Neural progenitor cell (in vitro differentiated cells): ENCODE measurements at places on chromosomes 11 and 22.

GRCh38 chr11:16806791-16807190, 68.3 kb downstream of the C11orf58 start:
- peaks cover 16% of the 10 kb centered on the region for H3K4me1 ChIP-seq
- H3K27ac ChIP-seq, result no peak overlapping the region
- DNase-seq, result no peak
- H3K27me3 ChIP-seq, result no peaks in the 10 kb centered on the region
- no peak overlapping the region for H3K4me3 ChIP-seq

GRCh38 chr11:126722956-126723664, 277.5 kb downstream of the KIRREL3 start:
- no peak for DNase-seq
- no peaks in the 10 kb centered on the region for H3K4me1 ChIP-seq
- H3K4me3 ChIP-seq, result no peak overlapping the region

DNA sequence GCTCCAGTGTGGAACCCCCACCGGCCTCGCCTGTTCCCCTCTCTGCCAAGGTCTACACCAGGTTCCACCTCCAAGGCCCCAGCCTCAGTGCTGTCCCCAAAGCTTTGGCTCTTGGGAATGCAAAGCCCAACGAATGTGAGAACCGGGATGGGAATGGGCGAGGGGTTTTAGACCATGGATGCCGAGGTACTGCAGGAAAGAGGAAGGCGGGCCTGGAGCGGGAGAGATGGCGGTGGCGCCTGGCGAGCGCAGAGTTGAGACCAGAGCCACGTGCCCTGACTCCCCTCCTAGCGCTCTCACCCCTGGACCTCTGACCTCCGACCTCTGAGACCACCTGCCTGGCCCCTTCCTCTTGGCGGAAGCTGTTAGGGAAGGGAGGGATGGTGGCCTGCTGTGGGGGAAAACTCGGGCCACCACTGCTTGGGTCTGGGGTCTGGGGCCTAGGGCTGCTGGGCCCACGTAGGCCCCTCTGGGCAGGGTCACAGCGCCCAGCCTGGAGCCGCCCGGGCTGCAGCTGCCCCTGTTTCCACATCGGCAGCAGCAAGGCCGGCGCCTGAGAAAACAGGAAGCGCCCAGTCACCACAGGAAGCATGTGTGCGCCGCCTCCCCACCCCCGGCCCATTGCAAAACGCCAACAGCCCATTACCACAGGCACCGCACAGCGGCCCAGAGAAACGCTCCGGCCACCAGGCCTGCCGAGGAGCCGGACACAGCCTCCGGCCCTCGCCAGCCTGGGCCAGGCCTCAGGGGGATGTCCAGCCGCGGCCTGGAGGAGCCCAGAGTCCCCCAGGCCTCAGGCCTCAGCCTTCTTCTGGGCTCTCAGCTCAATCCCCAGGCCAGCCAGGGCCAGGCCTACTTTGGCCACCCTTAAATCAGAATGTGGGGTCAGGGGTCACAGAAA, 13.8 kb upstream of the SLC39A13 start:
- H3K27me3 ChIP-seq, result no peaks in the 10 kb centered on the region
- no peaks in the 10 kb centered on the region for H3K36me3 ChIP-seq
- H3K4me1 ChIP-seq, result peaks cover under 1% of the 10 kb centered on the region
- DNase-seq, result peak; percentile 2
- H3K27ac ChIP-seq, result no peak overlapping the region
- H3K4me3 ChIP-seq, result no peak overlapping the region

GRCh38 chr11:34314936-34315335, 42.9 kb downstream of the ABTB2 start:
- no peaks in the 10 kb centered on the region for H3K27me3 ChIP-seq
- H3K4me1 ChIP-seq, result no peaks in the 10 kb centered on the region
- DNase-seq, result no peak

DNA sequence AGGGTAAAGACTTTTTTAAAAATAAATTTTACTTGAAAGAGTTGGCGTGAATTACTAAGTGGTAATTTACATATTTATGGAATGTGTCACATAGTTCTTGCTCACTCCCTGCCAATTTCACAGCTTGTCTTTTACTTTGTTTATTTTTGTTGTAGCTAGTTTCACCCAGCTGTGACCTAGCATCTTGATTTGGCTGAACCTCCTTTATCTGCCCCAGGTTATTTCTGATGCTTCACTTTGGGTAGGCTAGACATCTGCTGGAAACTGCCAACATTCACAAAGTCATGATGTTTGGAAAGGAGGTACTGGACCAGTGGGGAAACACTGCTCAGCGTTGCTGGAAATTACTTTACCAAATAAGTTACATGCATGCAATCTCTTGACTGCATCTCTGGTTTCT, 1676.0 kb upstream of the RAG2 start:
- H3K27me3 ChIP-seq, result no peaks in the 10 kb centered on the region
- no peak overlapping the region for H3K4me3 ChIP-seq
- H3K27ac ChIP-seq, result no peak overlapping the region
- no peak for DNase-seq
- no peaks in the 10 kb centered on the region for H3K36me3 ChIP-seq

DNA sequence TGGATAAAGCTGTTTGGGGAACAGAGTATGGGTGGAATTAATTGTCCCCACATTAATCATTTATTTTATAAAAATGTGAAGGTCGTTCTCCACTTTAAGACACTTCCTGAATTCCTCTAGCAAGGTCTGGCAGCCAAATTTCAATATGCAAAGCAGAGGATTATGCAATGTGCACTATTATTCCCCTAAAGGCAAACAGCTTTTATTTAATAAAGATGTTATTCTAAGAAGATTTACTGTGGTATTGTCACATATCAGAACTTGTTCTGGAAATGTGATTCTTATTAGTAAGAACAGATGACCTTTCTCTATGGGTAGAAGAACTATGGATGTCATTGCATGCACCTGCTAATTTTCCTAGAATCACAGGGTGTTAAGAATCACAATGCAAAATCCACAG, 1128.8 kb upstream of the CCDC90B start:
- no peak overlapping the region for H3K4me3 ChIP-seq
- H3K27me3 ChIP-seq, result no peaks in the 10 kb centered on the region
- no peaks in the 10 kb centered on the region for H3K36me3 ChIP-seq
- H3K4me1 ChIP-seq, result peaks cover 16% of the 10 kb centered on the region
- no peak overlapping the region for H3K27ac ChIP-seq

- peaks cover 16% of the 10 kb centered on the region for H3K4me1 ChIP-seq
- DNase-seq, result no peak
- H3K27me3 ChIP-seq, result peaks cover 18% of the 10 kb centered on the region
- no peak overlapping the region for H3K4me3 ChIP-seq
- no peaks in the 10 kb centered on the region for H3K36me3 ChIP-seq
Observed at GRCh38 chr11:76327202-76327601, 53.7 kb downstream of the THAP12 start.

- no peaks in the 10 kb centered on the region for H3K27me3 ChIP-seq
- DNase-seq, result no peak
- H3K4me3 ChIP-seq, result no peak overlapping the region
- no peak overlapping the region for H3K27ac ChIP-seq
- H3K36me3 ChIP-seq, result no peaks in the 10 kb centered on the region
- peaks cover 5% of the 10 kb centered on the region for H3K4me1 ChIP-seq
Observed at GRCh38 chr11:9028581-9028980, 24.8 kb upstream of the NRIP3 start.

DNA sequence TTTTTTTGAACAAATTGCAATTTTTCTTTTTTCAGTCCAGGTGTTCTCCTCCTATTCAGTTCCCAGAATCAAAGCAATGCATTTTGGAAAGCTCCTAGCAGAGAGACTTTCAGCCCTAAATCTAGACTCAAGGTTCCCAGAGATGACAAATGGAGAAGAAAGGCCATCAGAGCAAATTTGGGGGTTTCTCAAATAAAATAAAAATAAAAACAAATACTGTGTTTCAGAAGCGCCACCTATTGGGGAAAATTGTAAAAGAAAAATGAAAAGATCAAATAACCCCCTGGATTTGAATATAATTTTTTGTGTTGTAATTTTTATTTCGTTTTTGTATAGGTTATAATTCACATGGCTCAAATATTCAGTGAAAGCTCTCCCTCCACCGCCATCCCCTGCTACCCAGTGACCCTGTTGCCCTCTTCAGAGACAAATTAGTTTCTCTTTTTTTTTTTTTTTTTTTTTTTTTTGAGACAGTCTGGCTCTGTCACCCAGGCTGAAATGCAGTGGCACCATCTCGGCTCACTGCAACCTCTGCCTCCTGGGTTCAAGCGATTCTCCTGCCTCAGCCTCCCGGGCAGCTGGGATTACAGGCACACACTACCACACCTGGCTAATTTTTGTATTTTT, 6.2 kb upstream of the UBE4A start:
- H3K4me1 ChIP-seq, result no peaks in the 10 kb centered on the region
- DNase-seq, result no peak
- H3K36me3 ChIP-seq, result no peaks in the 10 kb centered on the region
- no peak overlapping the region for H3K4me3 ChIP-seq
- H3K27ac ChIP-seq, result no peak overlapping the region
- H3K27me3 ChIP-seq, result peaks cover 48% of the 10 kb centered on the region

DNA sequence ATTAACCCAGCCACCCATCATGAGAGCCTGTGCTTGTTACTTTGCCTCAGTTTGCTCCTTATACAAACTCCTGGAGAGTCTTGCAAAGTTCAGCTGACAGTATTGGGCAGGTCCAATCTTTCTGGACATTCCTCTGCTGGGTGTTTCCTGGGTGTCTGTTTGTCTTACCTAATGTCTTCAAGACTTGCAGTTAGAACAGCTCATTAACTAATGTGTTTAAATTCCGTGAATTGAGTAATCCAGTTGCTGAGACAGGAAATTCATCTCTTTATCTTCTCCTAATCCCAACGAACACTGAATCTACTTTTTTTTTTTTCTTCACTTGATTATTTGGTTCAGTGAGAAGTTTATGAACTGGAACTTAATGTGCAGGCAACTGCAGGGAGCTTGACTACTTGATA, 20.6 kb downstream of the BCO2 start:
- H3K27ac ChIP-seq, result no peak overlapping the region
- no peaks in the 10 kb centered on the region for H3K36me3 ChIP-seq
- no peak for DNase-seq
- H3K27me3 ChIP-seq, result peaks cover 31% of the 10 kb centered on the region

- DNase-seq, result no peak
- no peak overlapping the region for H3K27ac ChIP-seq
- peaks cover 13% of the 10 kb centered on the region for H3K36me3 ChIP-seq
- no peaks in the 10 kb centered on the region for H3K27me3 ChIP-seq
- H3K4me1 ChIP-seq, result no peaks in the 10 kb centered on the region
Observed at GRCh38 chr11:43377389-43377788, 18.7 kb downstream of the TTC17 start.

- H3K36me3 ChIP-seq, result no peaks in the 10 kb centered on the region
- H3K4me1 ChIP-seq, result peaks cover 7% of the 10 kb centered on the region
- DNase-seq, result no peak
- H3K4me3 ChIP-seq, result no peak overlapping the region
Observed at GRCh38 chr22:35598396-35598710, 18.8 kb downstream of the MB start.

- no peak overlapping the region for H3K27ac ChIP-seq
- H3K27me3 ChIP-seq, result no peaks in the 10 kb centered on the region
- no peak overlapping the region for H3K4me3 ChIP-seq
- no peaks in the 10 kb centered on the region for H3K36me3 ChIP-seq
- DNase-seq, result peak; percentile 12
Observed at GRCh38 chr22:40533712-40534378, 102.7 kb downstream of the MRTFA start.

DNA sequence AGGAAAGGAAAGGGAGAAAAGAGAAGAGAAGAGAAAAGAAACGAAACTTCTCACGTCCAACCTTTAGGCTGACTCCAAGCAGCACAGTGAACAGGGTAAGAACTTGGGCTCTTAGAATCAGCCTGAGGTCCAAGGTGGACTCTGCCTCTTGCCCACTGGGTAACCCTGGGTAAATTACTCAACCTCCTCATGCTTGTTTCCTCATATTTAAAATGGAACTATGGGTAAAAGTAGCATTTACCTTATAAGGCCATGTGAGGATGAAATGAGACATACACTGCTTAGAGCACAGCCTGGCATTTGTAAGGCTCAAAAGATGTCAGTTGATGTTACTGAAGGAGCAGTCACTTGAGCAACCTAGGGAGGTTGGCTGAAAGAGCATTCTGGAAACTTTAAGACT, 107.9 kb downstream of the C11orf58 start:
- no peak overlapping the region for H3K27ac ChIP-seq
- no peaks in the 10 kb centered on the region for H3K4me1 ChIP-seq
- H3K27me3 ChIP-seq, result no peaks in the 10 kb centered on the region
- no peak overlapping the region for H3K4me3 ChIP-seq
- no peak for DNase-seq
- no peaks in the 10 kb centered on the region for H3K36me3 ChIP-seq

- no peak for DNase-seq
- H3K36me3 ChIP-seq, result no peaks in the 10 kb centered on the region
- H3K27me3 ChIP-seq, result no peaks in the 10 kb centered on the region
Observed at GRCh38 chr11:65627202-65627601, 10.7 kb upstream of the SIPA1 start.

DNA sequence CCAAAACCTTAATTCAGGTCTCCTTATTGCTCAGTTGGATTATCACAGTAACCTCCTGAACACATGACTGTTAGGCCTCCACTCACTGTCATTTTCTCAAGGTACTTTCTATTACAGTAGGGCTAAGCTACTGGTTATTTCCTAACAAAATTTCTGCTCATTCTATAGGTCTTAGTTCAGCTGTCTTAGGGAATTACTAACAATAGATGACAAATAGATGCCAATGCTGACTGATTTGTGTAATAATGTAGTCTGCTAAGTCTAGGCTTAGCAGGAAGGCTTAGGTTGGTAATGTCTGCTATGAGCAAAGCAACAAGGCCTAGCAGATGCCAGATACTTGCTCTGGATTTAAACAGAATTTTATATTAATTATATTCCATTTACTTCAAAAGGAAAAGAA, 58.1 kb downstream of the RSF1 start:
- H3K4me3 ChIP-seq, result no peak overlapping the region
- H3K36me3 ChIP-seq, result no peaks in the 10 kb centered on the region
- no peak overlapping the region for H3K27ac ChIP-seq
- peaks cover 3% of the 10 kb centered on the region for H3K4me1 ChIP-seq
- DNase-seq, result no peak

DNA sequence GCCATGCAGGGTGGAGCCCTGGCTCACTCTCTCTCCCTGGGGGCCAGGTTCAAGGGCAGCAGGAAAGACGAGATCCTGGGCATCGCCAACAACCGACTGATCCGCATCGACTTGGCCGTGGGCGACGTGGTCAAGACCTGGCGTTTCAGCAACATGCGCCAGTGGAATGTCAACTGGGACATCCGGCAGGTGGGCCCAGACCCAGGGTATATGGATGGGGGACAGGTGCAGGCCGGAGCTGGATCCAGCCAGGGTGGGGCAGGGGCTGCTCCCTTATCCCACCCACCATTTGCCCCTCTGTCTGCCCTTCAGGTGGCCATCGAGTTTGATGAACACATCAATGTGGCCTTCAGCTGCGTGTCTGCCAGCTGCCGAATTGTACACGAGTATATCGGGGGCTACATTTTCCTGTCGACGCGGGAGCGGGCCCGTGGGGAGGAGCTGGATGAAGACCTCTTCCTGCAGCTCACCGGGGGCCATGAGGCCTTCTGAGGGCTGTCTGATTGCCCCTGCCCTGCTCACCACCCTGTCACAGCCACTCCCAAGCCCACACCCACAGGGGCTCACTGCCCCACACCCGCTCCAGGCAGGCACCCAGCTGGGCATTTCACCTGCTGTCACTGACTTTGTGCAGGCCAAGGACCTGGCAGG, 2.9 kb downstream of the TRPT1 start:
- no peaks in the 10 kb centered on the region for H3K27me3 ChIP-seq
- peaks cover 12% of the 10 kb centered on the region for H3K4me1 ChIP-seq
- H3K36me3 ChIP-seq, result no peaks in the 10 kb centered on the region
- no peak overlapping the region for H3K27ac ChIP-seq
